ENCODE measurements at places on chromosomes 12 and 14.

DNA sequence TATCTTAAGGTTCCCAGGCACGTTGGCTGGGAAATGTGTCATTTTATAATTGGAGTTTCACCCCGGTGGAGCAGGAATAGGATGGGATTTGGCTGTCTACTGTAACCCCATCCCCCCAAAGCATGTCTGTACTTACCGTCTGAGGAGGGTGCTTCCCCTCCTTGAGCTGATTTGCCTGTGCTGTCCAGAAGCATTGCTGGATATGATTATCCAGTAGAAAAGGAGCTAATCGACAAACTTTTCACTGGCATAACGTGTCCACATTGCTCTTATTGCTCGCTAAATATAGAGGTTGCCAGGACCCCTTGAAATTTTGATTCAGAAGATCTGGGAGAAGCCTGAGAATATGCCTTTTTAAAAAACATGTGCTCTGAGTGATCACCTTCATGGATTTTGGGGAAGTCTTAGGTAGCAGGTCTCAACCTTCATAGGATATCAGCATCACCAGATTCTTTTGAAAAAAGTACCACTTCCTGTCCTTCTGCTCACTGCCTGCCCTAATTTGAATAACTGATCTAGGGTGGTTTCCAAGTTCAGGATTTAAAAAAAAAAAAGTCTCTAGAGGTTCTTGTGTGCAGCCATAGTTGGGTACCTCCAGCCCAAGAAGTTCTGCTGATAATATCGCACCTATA is 80.4 kb upstream of the KCNA1 start:
- peak; percentile 9 for DNase-seq

- DNase-seq: peak; percentile 54
Measured at GRCh38 chr12:45732250-45732649, 2.7 kb downstream of the ARID2 start.

- DNase-seq: no peak
Measured at GRCh38 chr14:99632410-99633035, 12.4 kb upstream of the HHIPL1 start.

DNA sequence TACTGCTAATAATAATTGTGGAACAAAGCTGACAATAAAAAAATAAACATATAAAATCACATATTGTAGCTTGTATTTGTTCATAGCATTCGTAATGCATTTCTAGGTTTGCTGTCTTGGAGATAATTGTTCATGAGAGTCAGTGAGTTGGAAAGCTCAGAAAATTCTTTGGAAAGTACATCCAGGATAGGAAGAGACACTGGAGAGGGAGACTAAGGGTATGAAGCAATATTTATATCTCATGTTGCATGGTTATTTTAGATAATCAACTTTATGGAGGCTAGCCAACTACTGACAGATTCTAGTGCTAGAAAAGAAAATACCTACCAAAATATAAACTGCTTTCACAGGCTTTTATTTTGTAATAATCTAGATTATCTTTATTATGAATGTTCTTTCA is 1095.2 kb downstream of the FSCB start:
- no peak for DNase-seq

GRCh38 chr12:110745542-110746284 is 3.0 kb upstream of the PPP1CC start:
- DNase-seq: no peak

- DNase-seq: no peak
Measured at GRCh38 chr12:19177754-19178153, 48.2 kb downstream of the PLEKHA5 start.

- peak; percentile 17 for DNase-seq
Measured at GRCh38 chr14:91292491-91292890, 48.0 kb upstream of the GPR68 start.

DNA sequence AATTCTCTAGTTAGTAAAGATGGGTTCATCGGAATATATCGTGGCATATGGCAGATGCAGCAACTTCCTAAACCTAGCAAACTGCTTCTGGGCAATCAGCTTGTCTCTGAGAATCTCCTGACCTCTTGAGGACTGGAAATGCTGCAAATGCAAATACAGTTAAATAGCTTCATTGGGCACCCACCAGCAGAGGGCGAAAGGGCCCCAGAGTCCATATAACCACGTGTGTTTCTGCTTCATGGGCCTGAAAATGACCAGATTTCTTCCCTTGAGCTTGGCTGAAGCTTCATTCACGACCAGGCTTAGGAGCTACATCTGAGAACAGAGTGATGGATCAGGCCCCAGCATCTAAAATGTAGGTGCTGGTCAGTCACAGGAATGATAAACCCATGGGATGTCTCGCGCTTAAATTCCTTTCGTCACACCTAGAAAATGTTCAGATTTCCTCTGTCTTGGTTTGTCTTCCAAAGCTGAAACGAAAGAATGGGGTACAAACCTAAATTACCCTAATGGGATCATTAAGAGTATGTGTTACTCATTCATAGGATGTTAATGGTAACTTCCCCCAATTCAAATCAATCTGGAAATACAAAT is 1482.5 kb upstream of the TMEM132C start:
- peak; percentile 63 for DNase-seq

DNA sequence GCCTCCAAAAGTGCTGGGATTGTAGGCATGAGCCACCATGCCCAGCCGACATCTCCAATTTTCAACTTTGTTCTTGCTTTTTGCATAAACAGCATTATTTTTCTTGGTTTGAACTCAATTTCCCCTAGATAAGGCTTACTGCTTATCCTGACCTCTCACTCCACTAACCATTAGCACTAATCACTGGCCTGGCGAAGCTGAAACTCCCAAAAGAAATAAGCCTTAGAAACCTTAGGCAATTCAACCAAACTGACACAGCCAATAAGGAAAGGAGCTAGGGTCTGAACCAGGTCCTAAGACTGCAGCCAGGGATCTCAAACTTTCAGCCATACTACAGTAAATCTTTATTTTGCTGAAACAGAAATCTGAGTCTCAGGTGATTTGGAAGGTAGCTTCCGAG is 448.0 kb downstream of the RMST start:
- no peak for DNase-seq

- DNase-seq: no peak
Measured at GRCh38 chr12:124861492-124861891, 2.2 kb downstream of the SCARB1 start.

- DNase-seq: peak; percentile 23
Measured at GRCh38 chr12:67433385-67434175, 164.4 kb downstream of the CAND1 start.

- no peak for DNase-seq
Measured at GRCh38 chr14:101352567-101352966, 208.7 kb upstream of the DIO3 start.

DNA sequence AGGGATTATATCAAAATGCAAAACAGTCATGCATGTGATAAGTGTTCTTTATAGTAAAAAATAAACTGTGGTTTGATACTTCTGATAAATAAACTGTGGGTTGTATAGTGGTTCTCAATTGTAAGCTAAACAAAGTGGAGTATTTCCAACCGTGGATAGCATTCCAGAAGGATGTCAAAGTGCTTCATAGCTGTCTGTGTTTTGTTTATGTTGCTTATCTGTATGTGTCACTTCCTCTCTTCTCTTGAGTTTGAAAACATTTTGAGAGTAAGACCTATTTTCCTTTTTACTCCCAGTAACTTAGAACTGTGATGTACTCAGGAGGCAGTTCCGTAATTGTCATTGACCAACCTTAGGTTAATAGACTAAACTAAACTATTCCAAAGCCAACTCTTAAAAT is 415.8 kb downstream of the TMTC2 start:
- no peak for DNase-seq

DNA sequence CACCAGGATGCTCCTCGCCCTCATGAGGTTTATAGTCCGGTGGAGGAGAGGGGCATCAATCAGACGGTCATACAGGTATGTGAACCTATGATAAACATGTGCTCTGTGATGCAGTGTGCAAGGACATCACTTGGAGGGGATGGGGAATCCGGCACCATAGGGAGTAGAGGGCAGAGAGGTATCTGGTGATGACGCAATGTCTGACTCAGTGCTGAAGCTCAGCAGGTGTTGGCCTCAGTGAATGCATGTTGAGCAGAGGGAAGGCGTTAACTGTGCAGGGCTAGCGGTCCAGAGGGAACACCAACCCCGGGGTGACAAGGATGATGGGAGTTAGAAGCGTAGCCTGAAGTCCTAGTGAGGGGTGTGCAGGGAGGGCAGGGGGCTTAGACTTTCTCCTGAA is 200.9 kb downstream of the TMEM132C start:
- no peak for DNase-seq

GRCh38 chr12:117967043-117967442 is 1.7 kb downstream of the KSR2 start:
- DNase-seq: no peak

DNA sequence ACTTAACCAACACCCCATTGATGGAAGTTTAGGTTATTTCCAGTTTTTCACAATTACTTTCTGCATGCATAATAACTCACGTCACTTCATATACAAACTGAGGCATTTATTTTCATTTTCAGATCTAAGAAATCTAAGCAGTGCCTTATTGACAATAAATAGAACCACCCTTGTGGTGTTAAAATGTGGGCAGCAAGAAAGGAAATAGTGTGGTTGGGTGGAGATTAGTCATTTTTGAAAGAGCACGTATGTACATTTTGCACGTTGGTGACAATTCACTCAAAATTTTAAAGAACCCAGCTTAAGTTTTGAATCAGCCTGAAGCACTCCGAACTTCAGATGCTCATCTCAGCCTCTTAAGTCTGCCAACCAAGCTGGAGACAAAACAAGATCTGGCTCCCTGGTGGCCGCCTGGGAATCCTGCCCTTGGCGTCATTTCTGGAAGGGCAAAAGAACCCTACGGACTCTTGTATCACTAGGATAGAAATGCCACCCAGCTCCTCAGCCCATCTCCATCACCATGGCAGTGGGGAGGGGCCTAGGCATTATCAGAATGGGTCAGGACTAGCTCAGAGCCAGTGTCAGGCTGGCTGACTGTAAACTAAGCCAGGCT is 89.5 kb upstream of the BCL2L14 start:
- DNase-seq: peak; percentile 59

- DNase-seq: no peak
Measured at GRCh38 chr14:52856139-52856538, 64.7 kb upstream of the GNPNAT1 start.

- DNase-seq: no peak
Measured at GRCh38 chr14:90731487-90731886, 84.7 kb downstream of the TTC7B start.

- no peak for DNase-seq
Measured at GRCh38 chr14:101408077-101408831, 153.0 kb upstream of the DIO3 start.

DNA sequence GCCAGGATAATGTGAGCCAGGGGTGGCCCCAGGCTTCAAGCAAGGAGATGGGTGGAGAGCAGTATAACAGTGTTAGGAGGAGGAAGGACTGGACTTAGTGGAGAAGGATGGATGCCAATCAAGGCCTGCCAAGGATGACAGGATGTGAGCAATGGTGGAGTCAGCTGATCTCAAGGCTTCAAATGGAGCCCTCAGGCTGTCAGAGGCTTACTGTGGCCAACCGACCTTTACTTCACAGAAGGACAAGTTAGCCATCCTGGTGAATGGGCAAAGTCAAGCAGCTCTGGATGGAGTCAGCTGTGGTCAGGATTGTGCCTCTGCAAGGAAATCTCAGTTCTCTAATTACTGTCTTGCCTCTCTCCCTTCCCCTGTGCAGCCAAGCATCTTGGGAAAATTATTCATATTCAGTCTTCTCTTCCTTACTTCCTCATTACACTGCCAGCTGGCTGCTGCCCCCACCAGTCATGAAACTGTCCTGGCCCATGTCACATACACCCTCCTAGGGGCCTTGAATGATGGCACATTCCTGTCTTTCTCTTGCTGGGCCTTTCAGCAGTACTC is 7.6 kb upstream of the STAT6 start:
- DNase-seq: peak; percentile 59

GRCh38 chr14:68475802-68476201 is 317.1 kb downstream of the ZFP36L1 start:
- DNase-seq: no peak

- no peak for DNase-seq
Measured at GRCh38 chr12:91523831-91524230, 341.2 kb upstream of the DCN start.

DNA sequence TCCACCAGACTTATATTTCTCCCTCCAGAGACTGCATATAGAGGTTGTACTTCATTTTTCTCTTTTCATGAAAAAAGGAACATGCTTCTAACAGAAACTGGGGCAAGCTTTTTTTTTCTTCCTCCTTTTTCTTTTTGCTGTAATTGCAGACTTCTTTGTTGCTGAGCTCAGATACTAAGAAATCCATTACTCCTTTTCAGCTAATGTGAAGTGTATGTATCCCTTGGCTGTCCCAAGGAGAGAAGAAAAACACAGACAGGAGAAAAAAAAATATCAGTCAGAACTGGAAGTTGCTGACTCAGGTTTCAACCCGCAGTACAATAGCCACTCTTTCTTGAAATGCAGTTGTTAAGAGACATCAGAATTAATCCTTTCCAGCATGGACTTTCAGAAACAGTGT is 1248.4 kb downstream of the LRFN5 start:
- no peak for DNase-seq

DNA sequence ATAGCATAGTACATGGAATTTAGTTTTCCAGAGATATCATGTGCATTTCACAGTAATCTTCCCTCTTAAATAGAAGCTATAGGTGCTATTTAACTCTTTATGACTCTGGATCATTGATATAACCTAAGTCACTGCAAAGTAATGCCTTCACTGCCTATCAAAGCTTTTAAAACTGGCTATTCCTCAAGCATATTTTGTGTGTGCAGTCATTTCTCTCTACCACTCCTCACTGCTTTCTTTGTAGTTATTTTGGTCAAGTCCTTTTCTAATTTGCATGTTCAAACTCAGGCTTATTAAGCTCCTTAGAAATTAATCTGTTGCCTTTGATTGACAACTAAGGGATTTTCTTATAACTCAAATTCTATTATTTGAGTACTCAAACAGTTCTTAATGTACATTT is 79.4 kb upstream of the PLEKHG7 start:
- DNase-seq: no peak

GRCh38 chr12:32198555-32198954 is 91.9 kb downstream of the BICD1 start:
- no peak for DNase-seq

DNA sequence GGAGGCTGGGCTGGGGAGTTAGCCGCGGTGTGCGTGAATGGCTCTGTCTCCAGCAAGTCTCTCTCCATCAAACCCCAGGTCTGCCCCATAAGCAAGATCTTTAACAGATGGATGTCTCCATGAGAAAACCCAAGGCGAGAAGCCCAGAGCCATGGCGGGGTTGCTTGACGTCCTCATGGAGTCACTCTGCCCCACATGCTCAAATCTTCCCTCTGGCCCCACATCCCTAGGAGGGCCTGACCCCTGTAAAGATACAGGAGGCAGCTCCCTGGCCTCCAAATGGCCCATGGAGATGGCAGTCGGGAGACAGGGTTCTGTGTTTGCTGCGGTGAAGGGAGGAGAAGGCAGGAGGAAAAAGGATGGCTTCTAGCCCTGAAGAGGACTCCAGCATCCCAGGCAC is 49.3 kb downstream of the C14orf132 start:
- no peak for DNase-seq

DNA sequence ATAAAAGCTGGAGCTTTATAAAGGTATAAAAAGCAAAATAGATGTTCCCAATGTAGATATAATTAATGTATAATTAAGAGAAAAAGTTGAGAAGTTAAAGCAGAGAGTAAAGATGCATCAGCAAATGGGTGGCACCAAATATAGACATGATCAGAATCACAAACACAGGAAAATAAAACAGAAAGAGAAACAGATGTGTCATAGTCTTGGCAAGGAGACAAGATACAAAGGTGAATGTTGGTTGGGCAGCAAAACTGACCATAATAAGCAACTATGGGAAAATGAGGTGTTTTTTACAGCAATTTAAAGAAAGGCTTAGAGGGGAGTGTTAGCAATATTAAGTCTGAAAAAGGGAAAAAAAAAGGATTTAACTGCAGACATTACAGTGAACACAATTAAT is 135.4 kb upstream of the CLEC14A start:
- DNase-seq: no peak
